Activated T-cell treated with anti-CD3 and anti-CD28 coated beads for 4 hours (primary cell): ENCODE measurements at places on chromosomes 7 and 10.

GRCh38 chr7:53541475-53541874 is 506.0 kb downstream of the POM121L12 start:
- DNase-seq = no peak

- DNase-seq = no peak
Observed at GRCh38 chr7:10571759-10572158, 401.9 kb upstream of the PHF14 start.

DNA sequence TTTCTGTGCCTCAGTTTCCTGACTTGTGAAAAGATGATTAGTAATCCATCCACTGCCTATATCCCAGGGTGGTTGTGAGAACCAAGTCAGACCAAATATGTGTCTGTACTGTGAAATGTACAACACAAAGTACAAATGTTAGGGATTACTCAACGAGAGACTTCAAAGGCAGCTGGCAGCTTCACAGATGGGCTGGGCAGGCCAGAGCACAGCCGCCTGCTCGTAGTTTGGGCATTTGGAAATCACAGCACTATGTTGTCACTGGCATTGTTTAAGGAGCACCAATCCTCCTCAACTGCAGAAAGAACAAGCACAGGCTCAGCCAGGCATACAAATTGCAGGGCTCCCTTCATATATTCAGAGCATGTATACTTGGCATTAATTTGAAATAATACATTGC is 64.5 kb upstream of the C10orf90 start:
- no peak for DNase-seq

DNA sequence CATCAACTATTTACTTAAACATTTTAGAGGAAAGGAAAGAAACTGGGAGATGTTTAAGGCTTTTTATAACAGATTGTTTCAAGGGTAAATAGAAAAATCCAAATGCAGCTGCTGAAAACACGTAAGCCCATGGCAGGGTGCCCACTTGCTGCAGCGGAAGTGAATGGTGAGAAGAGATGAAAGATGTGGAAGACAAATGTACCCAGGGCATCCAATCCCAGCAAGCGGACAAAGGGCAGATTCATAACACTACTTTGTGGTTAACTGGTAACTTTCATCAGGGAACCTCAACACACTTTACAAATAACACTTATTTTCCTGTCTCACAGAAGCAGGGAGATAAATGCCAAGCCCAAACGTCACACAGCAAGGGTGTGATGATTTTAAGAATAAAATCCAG is 358.4 kb downstream of the KCNMA1 start:
- no peak for DNase-seq

DNA sequence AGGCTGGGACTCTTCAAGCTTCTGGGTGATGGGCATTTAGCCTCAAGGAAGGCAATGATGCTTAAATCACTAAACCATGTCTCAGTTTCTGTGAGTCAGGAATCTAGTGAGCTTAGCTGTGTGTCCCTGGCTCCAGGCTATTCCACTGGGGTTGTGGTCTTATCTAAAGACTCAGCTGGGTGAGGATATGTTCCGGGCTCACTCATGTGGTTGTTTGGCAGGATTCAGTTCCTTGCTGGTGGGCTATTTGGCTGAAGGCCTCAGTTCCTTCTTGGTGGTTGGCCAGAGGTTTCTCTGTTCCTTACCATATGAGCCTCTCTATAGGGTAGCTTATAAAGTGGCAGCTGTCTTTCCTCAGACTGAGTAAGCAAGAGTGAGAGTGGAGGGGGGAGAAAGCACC is 12.0 kb downstream of the EVX1 start:
- DNase-seq = no peak

- DNase-seq = no peak
Observed at GRCh38 chr7:35694161-35694783, 663 bp downstream of the HERPUD2 start.

GRCh38 chr10:44843484-44843883 is 67.7 kb upstream of the TMEM72 start:
- no peak for DNase-seq

DNA sequence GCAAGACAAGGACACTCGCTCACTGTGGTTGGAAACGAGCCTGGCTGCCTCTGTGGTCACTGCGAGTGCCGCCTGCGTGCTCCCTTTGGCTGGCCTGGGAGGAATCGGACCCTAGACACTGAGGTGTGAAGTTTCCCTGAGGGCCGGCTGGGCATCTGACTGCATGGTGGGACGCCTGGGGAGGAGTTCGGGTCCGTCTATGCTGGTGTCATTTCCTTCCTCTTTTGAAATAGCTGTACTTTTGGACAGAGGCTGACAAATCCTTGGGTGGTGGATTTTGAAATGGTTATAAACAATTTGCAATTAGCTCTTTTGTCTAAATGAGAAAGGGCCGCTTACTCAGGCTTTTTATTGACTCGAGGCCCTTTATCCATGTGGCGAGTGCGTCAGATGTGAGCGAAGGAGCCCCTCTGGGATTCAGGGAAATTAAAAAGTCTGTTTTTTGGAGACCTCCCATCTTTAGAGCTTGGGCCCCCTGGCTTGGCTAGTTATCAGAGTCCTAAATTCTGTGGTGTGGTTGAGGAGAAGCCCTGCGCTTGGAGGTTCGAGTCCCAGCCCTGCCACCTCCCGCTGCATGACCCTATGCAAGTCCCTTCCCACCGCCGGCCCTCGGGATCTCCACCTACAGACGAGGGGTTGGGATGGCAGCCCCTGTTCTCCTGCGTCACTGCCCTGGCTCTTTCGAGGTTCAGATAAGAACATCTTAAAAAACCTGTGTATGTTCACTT is 147.1 kb downstream of the RGS10 start:
- no peak for DNase-seq

- DNase-seq = no peak
Observed at GRCh38 chr7:127949769-127950222, 81.4 kb downstream of the LRRC4 start.

DNA sequence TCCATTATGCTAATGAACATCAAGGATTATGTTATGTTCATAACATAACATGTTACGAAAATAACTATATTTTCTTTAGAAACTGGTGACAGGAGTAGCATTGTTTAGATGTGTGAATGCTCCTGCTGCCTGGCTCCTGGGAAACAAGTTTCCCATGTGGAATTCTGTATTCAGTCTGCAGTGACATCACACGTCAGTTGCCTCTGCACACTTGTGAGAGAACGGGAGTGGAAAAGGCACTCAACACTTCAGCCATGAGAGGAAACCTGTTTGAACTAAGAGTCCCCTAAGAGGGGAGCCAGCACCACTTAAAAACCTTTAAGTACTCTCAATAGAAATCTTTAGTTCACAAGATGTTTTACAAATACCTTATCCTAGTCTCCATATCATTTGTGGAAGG is 140.3 kb upstream of the FAM20C start:
- no peak for DNase-seq

GRCh38 chr7:8131694-8132605 is 130.0 kb downstream of the ICA1 start:
- no peak for DNase-seq

GRCh38 chr10:72802763-72803505 is 90.6 kb upstream of the OIT3 start:
- no peak for DNase-seq

DNA sequence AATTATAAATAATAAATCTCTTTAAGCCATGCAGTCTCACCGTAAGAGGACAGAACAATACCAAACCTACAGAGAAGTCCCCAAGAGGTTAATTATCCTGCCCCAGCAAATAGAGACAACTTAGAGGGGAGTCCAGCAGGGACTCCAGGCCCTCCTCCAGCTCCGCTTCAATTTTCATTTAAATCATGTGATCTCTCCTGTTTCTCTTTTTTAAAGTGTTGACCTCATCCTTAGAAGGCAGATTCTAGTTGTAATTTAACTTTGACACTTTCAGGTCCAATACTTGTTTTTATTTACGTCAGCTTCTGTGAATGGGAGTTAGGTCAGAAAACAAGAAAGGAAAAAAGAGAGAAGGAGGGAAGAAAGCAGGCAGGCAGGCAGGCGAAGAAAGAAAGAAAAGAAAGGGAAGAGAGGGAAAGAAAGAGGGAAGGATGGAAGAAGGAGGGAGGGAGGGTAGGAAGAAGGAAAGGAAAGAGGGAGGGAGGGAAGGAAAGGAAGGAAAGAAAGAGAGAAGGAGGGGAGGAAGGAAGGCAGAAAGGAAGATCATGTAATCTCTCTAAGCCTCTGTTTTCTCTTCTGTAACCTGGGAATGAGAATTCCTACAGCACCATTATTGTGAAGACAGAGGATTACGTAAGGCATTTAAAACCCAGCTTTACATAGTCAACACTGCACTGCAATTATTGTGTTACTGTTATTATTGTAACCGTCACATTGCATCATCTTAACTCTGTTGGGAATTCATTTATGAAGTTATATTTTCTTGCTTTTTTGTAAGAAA is 227.7 kb downstream of the SKIDA1 start:
- DNase-seq = no peak

DNA sequence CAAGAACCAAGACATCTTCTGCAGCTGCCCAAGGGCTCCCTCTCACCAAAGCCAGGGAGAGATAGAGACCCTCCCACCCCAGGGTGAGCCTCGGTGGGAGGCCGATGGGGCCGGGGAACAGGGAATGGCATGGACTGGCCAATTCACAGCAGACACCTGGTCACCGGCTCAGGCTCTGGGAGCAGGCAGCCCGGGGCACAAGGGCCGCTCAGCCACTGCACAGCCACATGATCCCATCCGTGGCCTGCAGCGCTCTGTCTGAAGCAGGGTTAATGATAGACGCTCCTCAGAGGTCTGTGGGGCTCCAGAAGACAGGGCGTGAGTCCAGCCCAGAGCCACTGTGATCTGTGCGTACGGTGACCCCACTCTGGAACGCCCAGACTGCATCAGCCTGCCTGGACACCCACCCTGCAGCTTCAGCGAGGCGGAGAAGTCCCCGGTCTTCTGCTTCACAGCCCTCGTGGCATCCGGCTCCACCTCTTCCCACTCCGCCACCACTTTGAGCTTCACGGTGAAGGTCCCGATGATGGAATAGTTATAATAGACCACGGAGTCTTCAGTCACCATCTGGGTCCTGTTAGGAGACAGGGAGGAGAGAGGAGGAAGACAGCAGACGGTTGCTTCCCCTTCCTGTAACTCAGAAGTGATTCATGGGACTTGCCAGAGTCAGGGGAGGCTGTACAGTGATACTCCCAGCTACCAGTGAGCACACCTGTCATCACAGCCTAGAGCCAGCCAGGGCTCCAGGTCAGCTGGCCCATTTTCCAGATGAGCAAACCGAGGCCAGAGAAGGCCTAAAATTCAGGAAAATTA is 14.0 kb downstream of the TMEM130 start:
- DNase-seq = no peak

- no peak for DNase-seq
Observed at GRCh38 chr7:110001254-110001938, 1089.5 kb upstream of the LRRN3 start.

DNA sequence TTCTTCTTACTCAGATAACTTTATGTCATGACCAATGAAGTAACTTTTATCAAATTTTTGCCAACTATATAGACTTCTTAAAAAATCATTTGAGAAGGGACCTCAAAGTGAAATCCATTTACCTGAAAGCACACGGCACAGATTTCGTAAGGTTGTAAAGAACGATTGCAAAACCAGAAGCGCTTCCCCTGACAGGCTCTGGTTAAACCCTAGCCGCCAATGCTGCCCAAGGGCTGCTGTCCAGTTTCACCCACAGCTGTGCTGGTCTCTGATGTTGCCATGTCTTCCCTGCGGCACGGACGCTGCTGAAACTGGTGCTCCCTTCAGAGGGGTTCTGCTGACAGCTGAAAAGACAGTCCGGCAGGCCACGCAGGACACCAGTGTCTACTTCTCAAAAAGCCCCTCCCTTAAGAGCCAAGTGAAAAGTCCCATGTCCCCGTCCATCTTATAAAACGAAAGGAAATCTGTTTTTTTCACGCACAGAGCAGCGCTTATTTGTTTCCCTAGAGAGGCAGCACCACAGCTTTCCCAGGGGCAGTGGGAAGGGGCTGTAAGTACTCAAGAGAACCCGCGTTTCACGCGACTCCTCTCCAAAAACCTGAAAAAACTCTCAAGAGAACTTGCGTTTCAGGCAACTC is 32.5 kb downstream of the GNA12 start:
- DNase-seq = no peak

DNA sequence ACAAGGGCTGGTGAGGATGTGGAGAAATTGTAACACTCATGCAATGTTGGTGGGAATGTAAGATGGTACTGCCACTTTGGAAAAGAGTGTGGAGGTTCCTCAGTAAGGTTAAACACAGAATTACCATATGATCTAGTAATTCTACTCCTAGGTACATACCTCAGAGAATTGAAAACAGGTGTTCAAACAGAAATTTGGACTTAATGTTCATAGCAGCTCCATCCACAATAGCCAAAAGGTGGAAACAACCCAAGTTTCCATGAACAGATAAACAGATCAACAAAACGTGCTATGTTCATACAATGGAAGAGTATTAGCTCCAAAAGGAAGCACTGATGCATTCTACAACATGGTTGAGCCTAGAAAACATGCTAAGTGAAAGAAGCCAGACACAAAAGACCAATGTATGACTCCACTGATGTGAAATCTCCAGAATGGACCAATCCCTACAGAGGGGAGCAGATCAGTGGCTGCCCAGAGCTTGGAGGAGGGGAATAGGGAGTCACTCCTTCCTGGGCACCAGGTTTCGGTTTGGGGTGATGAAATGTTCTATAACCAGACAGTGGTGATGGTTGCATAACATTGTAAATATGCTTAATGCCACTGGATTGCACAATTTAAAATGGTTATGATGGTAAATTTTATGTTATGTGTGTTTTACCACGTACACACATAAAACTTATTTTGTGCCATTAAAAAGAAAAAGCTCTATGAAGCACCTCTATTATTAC is 5.7 kb upstream of the WDR86 start:
- no peak for DNase-seq
